ENCODE measurements at places on chromosomes 1 and 21.

DNA sequence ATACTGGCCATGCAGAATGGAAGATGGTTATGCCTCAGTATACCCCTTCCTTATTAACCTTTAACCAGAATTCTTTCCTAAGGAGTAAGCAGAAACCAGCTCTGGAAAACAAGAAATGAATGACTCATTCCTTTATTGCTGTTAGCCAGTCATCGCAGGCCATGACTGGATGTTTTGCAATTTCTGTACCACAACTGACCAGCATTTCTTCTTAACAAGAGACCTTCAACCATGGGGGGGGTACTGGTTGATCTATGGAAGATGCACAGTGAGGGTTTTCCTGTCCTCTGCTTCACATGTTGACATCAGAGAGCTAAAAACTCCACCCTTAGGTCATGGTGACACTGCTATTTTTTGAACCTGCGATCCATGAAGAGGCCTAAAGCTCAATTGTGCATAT lies 28.0 kb upstream of the RNF2 start:
- no peak for DNase-seq

DNA sequence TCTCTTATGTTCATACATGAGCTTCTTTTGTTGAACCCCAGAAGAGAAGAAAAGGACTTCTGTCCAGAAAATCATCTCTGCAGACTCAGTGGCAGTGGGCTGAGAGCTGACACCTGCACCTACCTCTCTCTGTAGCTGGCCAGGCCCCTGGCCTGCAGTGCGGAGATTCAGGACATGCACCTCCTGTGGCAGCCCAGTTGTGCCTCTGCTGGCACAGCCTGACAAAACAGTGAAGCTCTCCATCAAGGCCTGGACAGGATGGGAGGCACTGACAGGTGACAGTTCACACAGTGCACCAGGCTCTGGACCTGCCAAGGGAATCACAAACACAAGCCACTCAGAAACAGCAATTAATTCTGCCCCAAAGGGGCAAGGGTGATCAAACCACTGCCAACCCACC lies 88.8 kb downstream of the TGFBR3 start:
- DNase-seq: no peak

- no peak for DNase-seq
Observed at GRCh38 chr1:55124470-55124869, 85.1 kb downstream of the PCSK9 start.

GRCh38 chr1:195594773-195595172 lies 1013.5 kb downstream of the KCNT2 start:
- DNase-seq: no peak

DNA sequence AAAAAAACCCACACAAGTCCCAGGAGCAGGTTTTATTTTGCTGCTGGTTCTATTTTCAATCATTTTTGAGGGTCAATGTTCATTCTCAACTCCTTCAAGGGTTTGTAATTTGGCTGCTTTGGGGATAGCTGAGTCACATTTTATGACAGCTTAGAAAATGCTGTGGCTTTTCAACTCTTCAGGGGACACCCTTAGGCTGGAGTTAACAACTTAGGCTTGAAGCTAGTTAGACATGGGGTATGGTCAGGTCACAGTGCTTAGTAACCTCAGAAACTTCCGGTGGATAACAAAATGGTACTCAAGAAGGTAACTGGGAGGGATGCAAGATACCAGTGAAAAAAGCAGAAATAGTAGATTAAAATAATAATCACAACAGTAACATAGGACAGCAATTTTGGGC lies 308.8 kb downstream of the HHIPL2 start:
- DNase-seq: no peak

GRCh38 chr1:212431644-212432043 lies 1.1 kb upstream of the NENF start:
- DNase-seq: no peak

GRCh38 chr1:198272492-198272891 lies 115.7 kb downstream of the NEK7 start:
- no peak for DNase-seq

- no peak for DNase-seq
Observed at GRCh38 chr1:39645411-39646043, 6.1 kb upstream of the HEYL start.

DNA sequence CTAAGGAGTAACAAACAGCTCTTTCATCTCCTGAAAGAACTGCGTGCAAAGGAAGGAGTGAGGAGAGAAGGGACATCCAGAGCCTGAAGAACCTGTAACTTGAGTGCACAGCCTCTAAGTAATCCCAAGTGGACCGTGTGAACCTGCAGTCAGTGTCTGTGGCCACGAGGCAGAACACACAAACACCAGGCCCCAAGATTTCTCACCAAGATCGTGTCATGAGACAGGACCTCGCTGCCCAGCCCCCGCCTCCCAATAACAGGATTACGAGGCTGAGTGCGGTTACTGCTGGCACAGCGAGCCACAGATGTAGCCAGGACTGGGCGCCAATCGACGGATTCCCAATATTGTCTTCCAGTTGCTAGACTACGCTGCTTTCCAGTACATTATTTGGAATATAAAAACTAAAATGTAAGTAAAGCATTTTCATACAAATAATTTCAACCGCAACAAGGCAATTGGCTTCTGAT lies 101.3 kb upstream of the SLC25A33 start:
- no peak for DNase-seq

- DNase-seq: no peak
Observed at GRCh38 chr21:37843191-37843590, 73.1 kb downstream of the KCNJ6 start.

DNA sequence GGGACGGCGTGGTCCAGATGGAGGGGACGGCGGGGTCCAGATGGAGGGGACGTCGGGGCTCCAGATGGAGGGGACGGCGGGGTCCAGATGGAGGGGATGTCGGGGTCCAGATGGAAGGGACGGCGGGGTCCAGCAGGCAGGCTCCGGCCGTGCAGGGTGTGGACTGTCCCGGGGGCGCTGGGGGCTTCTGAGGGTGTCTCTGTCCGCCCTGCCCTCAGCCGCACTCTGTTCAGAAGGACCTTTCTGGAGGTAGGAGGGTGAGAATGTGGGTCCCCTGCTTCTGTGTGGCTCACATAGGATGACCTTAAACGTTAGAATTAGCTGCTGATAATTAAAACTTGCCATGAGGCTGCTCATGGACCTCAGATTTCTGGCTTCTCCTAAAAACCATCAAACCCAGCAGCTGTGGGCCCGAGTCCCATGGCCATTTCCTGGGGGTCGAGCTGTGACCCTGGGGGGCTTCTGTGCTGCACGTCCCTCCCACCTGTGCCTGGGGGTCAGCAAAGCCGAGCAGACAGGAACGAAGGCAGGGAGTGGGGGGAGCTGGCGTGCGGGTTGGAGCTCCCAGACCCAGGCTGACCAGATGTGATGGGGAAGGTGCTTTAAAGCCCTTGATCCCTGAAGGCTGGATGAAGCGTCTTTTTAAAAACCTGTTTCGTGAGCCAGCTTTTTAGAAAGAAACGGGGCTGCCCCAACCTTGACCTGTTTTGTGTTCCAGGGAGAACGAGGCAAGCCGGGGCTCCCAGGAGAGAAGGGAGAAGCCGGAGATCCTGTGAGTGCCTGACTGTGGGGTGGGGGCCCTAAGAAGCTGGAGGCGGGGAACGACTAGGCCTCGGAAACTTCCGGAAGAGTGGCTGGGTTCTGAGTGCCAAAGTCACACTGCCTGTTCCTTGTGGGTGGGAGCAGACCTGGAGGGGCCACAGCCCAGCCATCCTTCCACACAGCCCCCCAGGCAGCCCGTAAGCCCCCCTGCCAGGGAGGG lies 7.1 kb downstream of the COL6A1 start:
- no peak for DNase-seq

- no peak for DNase-seq
Observed at GRCh38 chr21:41302976-41303375, 13.6 kb upstream of the FAM3B start.

DNA sequence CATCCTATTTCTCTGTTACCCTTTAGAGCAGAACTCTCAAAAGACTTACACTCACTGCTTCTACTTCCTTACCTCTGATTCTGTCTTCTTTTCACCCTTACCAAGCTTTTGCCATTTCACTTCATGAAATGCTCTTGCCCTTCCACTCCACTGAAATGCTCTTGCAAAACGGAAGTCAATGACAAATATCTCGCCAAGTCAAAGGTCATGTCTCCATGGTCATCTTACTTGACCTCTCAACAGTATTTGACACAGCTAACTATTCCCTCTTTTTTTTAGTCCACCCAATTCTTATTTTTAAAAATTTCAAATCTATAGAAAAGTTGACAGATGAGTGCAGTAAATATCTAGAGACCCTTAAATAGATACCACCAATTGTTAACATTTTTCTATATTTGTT lies 107.7 kb downstream of the OLFML2B start:
- no peak for DNase-seq

DNA sequence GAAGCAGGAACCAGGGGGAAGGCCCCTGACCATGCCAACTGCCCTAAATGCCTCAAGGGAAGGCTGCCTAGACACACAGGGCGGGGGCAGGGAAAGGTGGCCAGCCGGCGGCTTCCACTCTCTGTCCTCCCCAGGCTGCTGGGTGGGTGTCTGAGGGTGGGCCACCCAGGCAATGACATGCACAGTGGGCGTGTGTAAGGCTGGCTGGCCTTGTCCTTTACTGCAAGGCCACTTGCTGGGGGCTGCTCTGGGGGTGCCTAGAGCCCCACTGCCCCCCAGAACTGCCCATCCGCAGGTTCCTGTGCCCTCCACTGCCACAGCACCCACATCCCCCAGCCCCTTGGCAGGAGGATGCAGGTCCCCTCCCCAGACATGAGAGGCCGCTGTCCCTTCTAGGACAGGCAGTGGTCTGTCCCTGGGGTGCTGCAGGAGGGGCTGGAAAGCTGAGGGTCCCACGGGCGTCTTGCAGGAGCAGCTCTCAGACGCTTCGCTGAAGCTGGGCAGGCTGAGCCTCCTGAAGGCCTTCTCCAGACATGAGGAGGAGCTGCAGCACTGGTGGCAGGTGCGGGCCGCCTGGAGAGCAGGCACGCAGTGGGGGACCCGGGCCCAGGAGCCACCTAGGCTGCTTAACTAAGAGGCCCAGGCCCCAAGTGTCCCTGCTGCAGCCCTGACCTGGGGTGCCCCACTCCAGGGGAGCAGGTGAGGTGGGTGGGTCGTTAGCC lies 10.1 kb downstream of the CCDC27 start:
- DNase-seq: no peak

DNA sequence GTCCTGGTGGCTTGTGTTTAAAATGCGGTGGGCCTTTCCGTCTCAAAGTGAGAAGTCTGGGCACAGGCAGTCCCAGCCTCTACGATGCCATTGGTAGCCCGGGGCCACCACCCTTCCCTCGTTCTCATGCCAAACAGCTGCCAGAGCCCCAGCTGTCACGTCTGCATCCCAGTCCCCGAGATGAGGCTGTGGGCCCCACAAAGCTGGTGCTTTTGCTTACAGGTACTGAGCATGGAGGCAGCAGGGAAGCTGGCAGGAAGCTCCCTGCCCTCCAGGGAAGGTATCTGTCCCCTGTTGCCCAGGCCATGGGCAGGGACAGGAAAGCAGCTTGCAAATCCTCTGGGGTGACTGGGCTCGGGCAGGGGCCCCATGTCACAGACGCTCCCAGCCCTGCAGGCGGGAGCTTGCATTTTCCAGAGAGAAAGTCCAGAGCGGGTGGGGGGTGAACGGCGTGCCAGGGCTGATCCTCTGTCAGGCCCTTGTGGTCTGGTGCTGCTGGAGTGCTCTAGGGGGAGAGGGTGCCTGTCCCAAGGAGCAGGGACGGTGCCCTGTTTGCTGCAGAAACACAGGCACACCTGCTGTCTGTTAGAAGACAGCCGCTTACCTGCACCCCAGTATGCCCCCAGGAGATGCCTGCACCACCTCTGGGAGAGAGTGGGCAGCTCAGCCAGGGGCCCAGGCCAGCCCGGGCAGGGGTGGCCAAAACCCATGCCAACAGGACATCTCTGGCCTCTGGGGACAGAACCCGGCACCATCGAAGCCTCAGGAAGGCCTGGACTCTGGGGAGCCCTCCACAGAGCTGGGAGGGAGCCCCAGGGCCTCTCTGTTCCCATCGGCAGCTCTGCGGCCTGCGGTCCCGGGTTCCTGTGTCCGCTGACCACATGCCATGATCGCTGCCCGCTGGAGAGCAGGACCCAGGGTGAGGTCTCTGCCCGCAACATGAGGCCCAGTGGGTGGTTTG lies 45.9 kb downstream of the SLX9 start:
- no peak for DNase-seq

DNA sequence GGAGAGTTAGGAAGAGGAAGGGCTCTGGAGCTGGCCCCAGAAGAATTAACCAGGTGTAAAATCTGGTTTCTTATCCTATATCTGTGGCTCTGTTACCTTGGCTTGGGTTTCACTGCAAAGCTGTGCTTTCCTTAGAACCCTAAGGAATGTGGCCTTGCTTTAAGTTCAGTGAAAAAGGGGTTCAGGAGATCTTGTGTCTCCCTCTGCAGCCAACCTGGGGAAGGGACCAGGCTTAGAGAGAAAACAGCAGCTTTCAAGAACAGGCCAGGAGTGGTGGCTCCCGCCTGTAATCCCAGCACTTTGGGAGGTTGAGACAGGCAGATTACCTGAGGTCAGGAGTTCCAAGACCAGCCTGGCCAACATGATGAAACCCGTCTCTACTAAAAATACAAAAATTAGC lies 16.1 kb upstream of the MYCL start:
- no peak for DNase-seq

GRCh38 chr1:20494609-20495311 lies 8.8 kb upstream of the CAMK2N1 start:
- DNase-seq: no peak

DNA sequence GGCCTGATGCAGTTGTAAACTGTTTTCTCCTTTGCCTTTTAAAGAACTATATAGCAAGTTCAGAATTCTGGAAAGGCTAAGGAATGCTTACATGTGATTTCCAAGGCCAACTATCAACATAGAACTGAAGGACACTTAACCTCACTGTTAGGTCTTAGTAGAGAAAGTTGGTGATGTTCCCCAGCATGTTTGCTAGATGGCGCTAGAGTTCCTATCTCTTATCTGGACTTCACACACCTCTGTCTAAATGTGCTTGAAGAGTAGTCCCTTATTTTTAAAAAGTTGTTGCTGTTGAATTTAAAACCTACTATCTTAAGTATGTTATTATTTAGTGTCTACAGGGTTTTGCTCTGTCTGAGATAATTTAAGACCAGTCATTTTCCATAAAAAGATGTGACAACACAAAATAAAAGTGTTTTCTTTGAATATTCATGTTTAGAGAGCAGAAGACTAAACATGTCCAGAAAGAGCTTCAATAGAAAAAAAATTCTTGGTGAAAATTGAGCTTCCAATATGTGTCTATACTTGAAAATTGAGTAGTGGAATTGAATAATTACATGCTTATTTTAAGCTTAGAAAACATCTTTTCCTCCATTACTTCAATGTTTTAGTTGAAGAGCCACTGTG lies 237.3 kb downstream of the S1PR1 start:
- DNase-seq: no peak

- no peak for DNase-seq
Observed at GRCh38 chr1:21494196-21494595, 15.0 kb upstream of the ALPL start.

- no peak for DNase-seq
Observed at GRCh38 chr1:184049836-184050468, 1.6 kb upstream of the TSEN15 start.

GRCh38 chr1:109840011-109840629 lies 70.5 kb upstream of the CSF1 start:
- DNase-seq: no peak

DNA sequence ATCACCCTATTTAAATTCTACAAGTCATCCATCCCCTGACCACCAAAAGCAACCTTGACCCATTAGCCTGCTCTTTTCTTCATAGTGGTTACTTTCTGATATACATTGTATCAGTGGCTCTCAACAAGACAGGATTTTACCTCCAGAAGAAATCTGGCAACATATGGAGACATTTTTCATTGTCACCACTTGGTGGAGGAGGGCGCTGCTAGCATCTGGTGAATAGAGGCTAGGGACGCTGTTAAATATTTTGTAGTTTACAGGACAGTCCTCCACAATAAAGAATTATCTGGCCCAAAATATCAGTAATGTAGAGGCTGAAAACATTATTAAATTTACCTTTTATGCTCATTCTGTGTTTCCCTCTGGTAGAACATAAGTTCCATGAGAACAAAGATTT lies 6.1 kb downstream of the HSPA13 start:
- DNase-seq: no peak

All from stimulated activated CD8-positive, alpha-beta memory T cell treated with anti-CD3 and anti-CD28 coated beads, Interleukin-12 subunit alpha, Interleukin-12 subunit beta, amount 100 ng/mL, for 4 hours (primary cell).